ENCODE measurements at places on chromosomes 3 and 15.
A peak's percentile ranks its signal among the peaks of the same experiment; 100 is the strongest.

DNA sequence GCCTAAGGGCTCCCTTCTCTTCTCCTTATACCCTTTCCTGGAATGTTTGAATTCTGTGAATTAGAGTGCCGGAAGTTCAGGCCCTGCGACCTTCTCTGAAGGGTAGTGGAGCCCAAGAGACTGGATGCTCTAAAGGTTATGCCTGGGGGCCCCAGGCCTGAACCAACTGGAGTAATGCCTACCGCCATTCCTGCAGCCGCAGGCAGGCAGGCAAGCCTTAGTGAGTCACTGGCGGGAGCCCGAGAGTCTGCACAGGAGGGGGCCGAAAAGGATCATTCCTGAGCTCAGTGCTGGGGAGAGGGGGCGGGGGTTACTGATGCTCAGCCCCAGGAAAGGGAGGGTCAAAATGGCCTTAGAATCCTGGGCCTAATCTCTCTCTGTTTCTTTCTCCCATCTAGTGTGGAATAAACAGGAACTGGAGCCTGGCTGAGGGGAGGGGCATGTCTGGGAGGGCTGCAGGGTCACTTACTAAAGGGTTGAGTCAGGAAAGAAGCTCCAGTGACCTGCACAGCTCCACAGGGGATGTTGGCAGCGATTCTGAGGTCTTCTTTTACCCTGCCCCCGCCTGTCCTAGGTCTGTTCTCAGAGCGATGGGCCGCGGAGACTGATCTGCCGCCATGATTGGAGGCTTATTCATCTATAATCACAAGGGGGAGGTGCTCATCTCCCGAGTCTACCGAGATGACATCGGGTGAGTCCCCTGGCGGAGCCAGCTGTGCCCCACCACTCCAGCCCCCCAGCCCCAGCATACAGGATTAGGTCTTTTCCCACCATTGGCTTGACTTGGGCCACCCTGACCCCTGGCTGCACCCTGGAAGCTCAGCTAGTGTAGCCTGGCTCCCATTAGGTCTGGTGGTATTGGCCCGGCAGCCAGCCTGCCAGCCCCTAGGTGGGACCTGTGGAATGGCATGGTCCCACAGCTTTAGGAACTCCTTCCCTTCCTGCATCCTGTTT is 2.0 kb downstream of the AP2M1 start:
- DNase-seq = peak; percentile 89

DNA sequence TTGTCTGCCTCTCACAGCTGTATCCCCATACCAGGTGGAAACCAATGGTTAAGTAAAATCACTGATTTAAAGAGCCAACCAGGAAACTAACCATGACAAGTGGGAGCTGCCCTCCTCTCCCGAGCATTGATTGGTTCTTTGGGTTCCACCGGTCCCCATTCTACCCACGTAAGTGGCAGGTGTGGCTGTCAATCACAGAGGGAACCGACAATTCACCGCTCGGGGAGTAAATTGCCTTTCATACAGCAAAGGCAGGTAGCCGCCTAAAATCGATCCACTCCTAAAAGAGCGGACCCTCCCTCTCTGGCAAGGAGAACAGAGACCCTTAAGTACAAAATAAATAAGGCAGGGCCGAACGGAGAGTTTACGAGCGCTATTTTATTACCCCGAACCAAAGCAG is 1.2 kb downstream of the ERC2 start:
- DNase-seq = no peak

DNA sequence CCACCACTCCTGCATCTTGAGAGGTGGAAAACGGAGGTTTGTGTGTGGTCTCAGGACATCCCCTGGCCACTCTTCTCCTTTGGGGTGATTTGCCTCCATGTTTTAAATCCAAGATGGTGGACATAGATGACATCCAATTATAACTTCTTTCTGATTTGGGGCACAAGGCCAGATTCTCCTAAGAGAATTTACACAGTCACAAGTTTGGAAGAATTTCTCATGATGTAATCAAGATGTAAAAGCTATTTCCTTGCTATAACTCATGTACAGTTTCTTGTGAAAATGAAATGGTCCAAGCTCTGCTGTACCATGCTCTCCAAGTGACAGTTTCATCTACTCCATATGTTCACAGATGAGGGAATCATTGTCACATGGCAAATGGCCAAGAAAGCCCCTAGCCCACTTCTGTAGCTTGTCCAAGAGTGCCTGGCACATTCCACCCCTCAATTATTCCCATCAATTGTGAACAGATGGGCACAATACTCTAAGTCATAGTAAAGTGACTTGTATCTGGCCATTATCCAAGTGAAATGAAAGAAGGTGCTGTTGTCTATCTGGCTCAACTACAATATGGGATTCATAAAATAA is 134.6 kb upstream of the ROPN1 start:
- DNase-seq = no peak

GRCh38 chr15:39360452-39360851 is 220.4 kb upstream of the THBS1 start:
- DNase-seq = no peak

DNA sequence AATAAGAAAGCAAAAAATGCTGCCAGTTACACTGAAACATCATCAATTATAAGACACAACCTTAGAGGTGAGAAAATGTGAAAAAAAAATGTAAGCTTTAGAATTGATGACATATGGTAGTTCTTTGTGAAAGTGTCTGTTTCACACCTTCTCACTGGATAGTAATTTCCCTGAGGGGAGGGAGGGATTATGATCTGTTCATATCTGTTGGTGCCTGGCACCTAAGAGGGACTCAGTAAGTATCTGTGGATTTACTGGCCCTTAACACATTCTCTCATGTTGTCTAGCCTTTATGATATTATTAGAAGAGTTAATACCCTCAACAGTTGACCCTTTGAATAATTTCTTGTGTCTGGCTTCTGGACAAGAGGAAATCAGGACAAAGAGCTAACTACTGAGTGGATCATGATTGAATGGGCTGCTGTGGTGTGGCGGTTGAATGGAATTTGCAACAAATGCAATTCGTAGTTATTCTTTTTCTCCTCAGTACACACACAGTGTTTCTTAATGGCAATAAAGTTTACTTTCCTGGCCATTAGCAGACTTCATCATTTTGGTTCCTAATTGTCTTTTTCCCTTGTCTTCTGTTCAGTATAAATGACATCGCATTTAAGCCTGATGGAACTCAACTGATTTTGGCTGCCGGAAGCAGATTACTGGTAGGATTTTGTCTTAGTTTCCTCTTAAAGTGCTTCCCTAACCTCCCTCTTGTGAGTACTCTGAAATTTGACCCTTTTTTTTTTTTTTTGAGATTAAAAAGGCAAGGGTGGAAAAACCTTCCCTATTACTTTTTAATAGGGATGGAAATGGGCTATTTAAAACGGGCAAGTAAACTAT is 9.5 kb downstream of the IFT122 start:
- DNase-seq = no peak

GRCh38 chr15:90838139-90838538 is 30.2 kb upstream of the FURIN start:
- DNase-seq = no peak

GRCh38 chr3:3689601-3690375 is 109.4 kb upstream of the LRRN1 start:
- DNase-seq = no peak

DNA sequence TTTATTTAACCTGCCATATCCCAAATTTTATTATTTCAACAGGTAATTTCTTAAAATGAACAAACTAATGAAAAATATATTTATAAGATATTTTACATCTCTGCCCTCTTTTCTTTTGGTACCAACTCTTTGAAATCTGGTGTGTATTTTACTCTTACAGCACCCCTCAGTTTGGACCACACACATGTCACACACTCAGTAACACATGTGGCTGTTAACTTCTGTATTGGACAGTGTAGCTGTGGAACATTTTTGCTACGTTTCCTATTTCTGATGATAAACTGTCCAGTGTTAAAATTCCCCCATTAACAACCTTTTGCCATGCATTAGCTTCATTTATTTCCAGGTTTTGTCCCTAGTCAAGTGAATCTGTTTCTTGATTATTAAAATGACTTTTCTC is 250.6 kb downstream of the NFKBIZ start:
- no peak for DNase-seq

GRCh38 chr3:149532489-149533180 is 58.1 kb downstream of the TM4SF4 start:
- no peak for DNase-seq

GRCh38 chr15:25860885-25861866 is 2.0 kb downstream of the ATP10A start:
- no peak for DNase-seq

DNA sequence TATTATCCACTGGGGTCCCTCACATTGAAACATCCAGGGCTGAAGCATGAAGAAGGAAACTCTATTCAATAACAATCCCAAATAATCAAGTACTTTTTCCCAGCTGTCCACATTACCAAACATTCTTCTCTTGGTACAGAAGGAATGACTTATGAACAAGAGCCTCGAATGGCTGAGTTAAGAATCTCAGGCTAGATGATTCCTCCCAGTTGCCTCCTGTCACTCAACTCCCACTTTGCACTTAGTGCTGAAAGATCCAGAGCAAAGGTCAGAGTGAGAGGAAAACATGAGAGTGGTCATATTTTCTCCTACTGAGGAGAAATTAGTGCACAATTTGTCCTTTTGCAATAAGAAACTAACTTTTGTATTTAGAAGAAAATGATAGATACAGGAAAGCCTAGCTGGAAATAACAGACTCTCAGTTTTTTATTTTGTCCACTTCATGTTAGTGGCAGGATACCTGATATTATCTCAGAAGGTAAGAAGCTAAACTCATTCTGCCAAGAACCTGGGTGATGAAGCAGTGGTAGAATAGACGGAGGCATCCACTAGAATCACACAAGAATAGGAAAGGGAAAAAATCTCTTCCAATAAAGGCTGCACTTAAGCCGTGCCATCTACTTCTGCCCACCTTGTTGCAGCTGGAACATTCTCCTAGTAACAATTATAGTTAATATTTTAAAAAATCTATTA is 46.2 kb downstream of the GADL1 start:
- DNase-seq = no peak

GRCh38 chr15:70051948-70052633 is 45.6 kb downstream of the TLE3 start:
- no peak for DNase-seq

- DNase-seq = no peak
Observed at GRCh38 chr3:149270180-149270579, 48.6 kb upstream of the CP start.

DNA sequence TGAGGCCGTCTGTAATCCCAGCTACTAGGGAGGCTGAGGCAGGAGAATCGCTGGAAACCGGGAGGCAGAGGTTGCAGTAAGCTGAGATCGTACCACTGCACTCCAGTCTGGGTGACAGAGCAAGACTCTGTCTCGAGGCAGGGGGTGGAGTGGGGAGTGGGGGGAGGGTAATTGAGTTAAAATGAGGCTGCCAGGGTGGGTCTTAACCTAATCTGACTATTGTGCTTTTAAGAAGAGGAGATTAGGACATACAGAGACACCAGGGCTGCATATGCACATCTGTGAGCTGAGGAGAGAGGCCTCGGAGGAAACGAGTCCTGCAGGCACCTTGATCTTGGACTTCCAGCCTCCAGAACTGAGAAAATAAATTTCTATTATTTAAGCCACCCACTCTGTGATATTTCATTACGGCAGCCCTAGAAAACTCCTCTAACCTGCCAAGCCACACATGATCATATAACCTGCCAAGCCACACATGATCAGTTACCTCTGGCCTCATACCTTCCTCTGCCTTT is 197.0 kb downstream of the THSD4 start:
- no peak for DNase-seq

GRCh38 chr15:57026016-57026592 is 107.7 kb downstream of the TCF12 start:
- no peak for DNase-seq

- DNase-seq = no peak
Observed at GRCh38 chr15:91335702-91336101, 235.6 kb downstream of the SV2B start.

- DNase-seq = peak; percentile 47
Observed at GRCh38 chr15:80418892-80419537, 14.8 kb downstream of the ARNT2 start.

DNA sequence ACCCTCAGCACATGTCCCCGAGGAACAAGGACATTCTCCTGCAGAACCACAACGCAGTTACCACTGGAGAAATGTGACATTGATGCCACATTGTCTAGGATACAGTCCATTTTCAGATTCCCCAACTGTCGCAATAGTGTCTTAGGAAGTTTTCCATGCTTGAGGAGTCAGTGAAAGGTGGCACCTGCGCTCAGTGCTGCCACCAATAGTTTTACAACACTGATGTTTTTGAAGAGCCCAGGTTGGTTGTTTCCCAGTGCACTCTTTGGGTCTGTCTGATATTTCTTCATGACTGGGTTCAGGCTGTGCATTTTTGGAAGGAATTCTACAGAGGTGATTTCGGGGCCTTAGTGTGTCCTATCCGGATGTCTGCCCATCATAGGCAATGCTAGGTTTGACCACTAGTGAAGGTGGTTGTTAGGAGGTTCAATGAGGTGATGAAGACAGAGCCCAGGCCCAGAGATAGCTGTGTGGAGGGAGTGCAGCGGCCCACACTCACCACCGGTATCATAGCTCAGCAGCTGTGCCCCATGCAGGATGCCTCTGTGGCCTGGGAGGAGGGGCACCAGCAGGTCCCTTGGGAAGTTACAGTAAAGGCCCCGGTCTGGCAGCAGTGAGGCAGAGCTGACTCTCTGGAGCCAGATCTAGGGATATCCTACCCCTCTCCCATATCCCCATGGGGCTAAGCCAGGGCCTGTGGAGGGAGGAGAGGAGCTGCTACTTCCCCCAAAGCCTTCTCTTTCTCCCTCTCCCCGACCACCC is 96.6 kb downstream of the DNAJB8 start:
- DNase-seq = no peak

- no peak for DNase-seq
Observed at GRCh38 chr3:36631549-36631948, 132.8 kb downstream of the DCLK3 start.

DNA sequence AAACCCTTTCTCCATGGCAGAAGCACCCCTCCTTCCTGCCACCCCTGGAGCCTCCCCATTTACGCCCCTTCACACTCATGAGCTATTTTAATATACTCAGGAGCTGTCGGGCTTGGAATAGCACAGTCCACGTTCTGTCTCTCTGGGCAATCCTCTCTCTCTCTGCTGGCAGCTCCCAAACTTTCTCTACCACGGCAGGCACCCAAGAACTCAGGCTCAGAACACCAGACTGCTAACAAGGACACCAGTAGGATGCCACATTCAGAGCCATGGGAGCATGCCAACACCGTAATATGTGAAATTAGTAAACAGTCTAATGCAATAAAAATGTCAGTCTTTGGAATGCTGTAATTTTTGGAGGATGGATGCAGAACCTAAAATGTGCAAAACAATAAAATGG is 19.3 kb downstream of the TNFAIP8L3 start:
- DNase-seq = no peak

- no peak for DNase-seq
Observed at GRCh38 chr3:45907769-45908705, 21.7 kb downstream of the CCR9 start.

GRCh38 chr15:79451361-79451999 is 19.3 kb downstream of the MINAR1 start:
- no peak for DNase-seq

GRCh38 chr3:164416491-164417222 is 661.6 kb downstream of the SI start:
- no peak for DNase-seq

- no peak for DNase-seq
Observed at GRCh38 chr3:192408007-192408646, 319.2 kb downstream of the FGF12 start.

- DNase-seq = no peak
Observed at GRCh38 chr15:21262851-21263425, 177.4 kb downstream of the POTEB3 start.
